PC-3 (cell line): ENCODE measurements at places on chromosomes 3 and 15.
A peak's percentile ranks its signal among the peaks of the same experiment; 100 is the strongest.

- peak; percentile 80 for DNase-seq
These were observed 348.4 kb upstream of the THBS1 start for GRCh38 chr15:39232512-39232911.

DNA sequence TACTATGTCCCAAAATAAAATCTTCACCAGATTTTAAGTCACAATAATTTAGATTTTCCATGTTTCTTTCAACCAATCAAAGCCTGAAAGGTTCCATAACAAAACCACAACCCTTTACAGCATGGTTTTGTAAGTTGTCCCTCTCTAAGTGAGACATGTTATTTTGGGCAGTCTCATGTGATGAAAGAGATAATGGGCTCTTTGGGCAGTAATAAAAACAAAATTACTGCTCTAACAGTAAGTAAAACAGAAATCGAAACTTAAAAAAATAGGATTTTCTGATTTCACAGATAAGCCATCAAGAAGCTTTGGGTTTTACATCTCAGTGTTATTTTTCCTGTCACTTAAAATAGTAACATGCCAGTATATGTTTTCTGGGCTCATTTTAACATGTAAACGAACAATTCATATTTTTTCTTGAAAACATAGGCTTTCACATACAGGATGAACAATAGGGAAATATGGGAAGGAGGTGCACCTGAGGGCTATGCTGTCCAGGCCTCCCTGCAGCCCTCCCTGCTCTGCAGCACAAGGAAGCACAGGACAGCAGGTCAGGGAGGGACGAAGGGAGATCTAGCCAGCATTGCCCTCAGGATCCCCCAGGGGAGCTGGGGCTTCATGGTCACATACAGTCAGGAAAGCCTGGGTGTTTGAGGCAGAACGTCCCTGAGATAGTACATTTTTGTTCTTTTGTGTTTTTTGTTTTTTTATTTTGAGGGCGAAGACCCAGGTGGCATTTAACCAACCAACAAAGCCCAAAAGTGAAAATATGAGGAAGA lies 157.4 kb downstream of the SHOX2 start:
- no peak for DNase-seq

DNA sequence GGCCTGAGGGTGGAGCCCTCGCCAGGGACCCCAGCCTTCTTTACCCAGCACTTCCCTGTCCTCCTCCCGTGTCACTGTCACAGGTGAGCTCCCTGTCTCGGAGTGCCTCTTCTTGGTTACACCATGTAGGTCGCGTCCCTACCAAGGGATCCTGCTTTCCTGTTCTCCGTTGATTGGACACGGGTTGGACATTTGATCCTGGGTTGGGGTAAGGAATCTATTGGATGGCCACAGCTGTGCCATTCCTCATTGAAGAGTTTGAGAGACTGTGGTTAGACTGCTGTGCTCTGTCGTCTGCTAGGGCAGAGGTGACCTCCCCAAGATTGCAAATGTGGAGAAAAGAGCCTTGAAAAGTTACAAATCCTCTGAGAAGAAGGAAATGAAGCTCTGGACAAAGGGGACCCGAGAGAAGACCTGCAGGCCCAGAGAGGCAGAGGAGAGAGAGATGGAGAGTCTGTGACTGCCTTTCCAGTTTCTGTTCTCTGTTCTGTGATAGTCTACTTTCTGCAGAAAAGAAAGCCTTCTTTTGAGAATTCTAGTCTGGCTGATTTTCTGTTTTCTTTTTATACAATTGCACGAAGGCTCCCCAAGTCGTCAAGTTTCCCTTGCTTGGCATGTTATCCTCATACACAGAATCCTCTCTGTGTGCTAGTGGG lies 325.7 kb upstream of the RGMA start:
- DNase-seq, result no peak

DNA sequence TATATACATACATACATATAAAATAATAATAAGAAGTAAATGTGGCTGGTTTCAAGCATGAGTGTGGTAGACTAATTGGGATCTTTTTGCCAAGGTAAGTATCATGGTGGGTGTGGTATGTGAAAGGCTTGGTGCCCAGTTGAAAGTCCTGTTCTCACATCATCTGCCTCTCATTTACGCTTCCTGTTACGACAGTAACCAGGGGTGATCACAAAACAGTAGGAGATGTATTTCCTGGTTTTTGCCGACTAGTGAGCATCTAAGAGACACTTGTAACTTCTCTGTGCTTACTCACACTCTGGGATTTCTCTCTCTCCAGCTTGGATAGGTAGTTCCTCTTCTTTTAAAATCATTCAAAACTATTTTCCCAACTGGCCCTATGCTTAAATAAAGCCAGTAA lies 1028.3 kb upstream of the NR2F2 start:
- DNase-seq, result no peak

GRCh38 chr3:173553635-173554280 lies 156.2 kb downstream of the NLGN1 start:
- peak; percentile 61 for DNase-seq

DNA sequence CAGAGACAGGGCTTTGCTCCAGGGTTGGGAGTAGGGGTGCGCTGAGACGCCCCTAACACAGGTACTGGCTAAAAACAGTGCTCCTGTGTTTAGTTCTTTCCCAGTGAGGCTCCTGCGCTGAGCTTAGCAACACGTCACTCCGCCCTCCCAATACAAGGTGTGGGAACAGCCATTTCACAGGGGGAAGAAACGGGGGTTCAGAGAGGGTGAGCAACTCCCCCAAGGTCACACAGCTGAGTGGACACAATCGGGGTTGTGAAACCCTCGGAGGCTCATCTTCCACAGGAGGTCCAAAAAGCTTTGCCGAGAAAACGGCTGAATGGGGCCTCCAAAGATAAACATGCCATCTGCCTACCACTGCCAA lies 628 bp downstream of the PRRT3 start:
- DNase-seq, result no peak

DNA sequence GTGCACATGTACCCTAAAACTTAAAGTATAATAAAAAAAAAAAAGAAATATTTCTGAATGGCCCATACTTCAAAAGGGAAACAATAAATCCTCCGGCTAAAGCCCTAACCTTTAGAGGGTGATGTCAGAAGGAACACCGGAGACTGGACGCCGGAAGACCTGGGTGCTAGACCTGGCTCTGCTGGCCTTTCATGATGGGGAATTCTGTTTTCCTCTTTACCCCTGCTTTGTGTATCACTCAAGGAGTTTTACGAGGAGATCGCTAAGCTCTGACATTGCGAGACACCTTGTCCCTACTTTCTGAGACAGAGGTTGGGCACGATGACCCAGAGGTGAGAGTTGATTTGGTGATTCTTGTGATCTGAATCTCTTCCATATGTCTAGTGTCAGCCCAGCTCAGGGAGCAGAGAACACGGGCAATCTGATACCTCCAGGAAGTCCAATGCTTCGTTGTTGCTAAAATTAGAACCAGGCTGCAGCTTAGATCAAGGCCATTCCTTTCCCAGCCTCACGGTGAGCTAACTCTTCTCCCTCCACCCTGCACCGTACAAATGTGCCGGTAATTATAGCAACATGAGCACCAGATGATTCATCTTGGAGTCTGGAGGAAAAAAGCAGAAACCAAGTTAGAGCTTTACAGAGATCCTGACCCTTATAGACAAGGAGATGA lies 42.0 kb upstream of the CFAP161 start:
- DNase-seq, result peak; percentile 52

DNA sequence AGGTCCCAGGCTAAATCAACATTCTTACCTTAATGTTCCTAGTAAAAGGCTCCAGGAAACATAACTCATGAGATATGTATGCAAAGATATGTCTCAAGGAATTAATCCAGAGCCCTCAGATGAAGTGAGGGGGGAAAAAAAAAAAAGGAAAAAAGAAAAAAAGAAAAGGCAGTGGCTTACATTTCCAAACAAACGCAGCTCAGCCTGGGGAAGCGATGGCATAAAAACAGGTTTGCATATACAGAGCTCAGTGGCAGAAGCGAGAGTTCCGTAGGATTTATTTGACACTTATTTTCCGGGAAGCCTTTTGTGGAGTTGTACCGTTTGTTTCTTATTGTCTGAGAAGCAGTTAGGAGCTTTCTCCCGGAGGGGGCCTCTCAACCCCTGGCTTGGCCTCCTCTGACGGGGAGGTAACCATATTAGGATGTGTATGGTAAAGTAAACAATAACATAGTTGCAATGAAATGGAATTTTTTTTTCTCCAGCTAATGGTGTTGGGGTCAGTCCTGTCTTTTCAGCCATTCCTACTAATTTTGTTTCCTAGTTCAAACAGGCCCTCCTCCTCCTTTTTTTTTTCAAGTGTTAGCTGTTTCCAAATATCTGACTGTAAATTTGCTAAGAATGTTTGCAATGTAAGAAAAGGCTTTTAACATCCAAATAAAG lies 338.6 kb downstream of the FOXP1 start:
- peak; percentile 13 for DNase-seq

DNA sequence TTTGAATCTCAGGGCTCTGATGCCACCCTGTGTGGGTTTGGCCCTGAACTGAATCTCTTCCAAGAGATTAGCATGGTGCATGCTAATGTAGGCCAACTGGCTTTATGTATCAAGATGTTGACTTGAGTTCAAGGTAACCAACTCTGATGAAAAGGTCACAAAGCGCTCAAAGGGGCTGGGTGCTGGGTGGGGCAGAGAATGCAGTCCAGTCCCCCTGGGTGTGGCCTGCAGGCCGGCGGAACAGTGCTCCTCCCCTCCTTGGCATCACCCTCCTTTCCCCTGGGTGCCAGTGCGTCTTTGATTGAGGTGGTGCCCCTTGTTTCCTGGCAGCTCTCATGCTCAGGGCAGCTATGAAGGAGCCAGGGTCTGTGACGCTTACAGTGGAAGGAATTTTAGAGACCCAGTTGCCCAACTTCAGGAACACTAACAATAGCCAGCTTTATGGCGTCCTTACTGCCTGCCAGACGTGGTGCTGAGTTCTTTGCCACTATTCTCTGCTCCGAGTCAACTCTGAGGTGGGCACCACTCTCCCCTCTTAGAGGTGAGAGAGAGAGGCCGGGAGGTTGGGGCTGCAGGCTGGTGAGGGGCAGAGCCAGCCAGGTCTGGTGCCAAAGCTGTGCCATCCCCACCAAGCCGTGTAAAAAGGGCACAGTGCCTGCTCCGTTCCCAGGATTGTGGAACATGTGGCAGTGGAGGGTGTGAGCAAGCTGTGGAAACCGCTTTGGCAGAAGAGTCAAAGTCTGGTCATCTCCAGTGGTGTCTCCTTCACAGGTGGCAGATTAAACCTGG lies 9.8 kb downstream of the SYNM start:
- DNase-seq, result no peak

DNA sequence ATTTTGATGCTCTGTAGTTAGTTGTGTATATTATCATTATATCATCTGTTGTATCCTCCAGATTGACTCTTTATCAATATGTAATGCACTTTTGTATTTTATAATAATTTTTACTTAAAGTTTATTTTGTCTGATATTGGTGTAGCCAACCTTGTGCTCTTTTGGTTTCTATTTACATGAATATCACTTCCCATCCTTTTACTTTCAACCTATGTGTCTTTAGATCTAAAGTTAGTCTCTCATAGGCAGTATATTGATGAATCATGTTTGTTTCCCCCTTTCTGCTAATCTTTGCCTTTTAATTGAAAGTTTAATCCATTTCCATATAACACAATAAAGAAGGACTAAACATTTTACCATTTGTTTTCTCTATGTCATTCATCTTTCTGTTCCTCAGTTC lies 28.1 kb upstream of the CD200R1L start:
- DNase-seq, result no peak

DNA sequence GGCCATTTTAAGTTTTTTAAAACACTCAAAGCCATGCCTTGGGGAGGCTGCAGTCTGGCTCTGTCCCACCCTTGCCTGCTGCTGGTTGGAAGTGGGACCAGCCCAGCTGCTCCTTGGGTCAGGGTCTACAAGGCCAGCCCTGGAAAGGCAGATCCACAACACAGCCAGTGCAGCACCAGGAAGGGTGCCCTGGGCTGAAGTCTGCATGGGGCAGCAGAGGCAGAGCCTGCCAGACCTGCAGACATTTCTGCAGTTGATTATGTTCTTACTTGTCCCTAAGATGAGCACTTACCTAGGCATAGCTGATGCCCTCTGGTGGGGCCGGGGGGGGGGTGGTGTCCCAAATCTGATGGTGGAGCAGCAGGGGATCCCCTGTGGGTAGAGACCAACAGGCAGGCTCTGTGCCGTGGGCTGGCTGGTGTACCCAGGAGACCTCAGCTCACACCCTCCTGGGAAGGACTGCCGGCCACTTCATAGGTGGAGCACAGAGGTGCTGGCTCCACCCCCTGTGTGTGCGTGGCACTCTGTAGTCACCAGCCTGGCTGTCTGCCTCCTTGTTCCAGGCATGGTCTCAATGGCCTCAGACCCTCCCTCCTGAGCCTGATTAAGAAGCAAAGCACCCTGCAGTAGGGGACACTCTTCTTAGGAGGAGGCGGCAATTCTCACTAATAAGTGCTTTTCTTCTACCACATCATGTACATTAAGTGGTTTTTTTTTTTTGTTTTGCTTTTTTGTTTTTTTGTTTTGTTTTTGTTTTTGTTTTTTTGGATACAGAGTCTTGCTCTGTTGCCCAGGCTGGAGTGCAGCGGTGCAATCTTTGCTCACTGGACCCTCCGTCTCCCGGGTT lies 97.4 kb upstream of the KLF13 start:
- no peak for DNase-seq

DNA sequence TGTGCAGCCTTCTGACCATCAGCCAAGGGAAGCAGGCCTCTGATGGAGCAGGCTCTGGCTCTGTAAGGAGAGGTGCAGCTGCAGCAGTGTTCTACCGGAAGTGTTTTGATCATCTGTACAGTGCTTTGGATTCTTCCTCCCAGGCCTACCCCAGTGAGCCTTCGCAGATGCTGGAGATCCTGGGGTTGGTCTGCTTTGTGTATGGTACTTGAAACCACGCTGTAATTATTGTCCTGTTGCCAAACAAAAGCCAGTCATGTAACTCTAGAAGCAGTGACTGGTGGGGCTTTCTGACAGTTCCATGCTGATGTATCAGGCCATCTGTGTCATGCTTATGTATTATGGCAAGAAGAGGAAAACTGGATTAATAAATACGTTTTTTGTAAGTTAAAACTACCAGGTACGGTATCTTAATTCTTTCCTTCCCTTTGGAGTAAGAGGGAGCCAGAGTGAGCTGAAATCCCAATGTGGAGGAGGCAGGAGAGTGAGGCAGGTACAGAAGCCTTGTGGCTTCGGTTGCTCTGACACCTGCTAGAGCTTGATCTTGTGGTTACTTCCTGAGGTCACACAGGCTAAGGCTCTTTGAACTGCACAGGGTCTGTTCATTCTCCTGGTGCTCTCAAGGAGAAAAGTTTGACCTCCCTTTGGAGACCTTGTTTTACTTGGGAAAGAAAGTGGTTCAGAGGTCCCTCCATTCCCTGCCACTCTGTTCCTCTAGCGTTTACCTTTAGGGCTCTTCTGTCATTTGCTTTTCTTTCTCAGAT lies 3.7 kb downstream of the TMEM42 start:
- DNase-seq, result no peak

GRCh38 chr15:36627566-36627965 lies 48.1 kb downstream of the CDIN1 start:
- DNase-seq, result no peak
